Muscle of leg (tissue), 16 donors: ENCODE measurements at places on chromosomes 7 and 10. TPM values are rescaled to one million over a fixed set of nuclear protein-coding genes. Genes with fewer than 3 reads are reported as not detected.

The NUTM2D gene
- total RNA-seq = 5.7 TPM

DNA sequence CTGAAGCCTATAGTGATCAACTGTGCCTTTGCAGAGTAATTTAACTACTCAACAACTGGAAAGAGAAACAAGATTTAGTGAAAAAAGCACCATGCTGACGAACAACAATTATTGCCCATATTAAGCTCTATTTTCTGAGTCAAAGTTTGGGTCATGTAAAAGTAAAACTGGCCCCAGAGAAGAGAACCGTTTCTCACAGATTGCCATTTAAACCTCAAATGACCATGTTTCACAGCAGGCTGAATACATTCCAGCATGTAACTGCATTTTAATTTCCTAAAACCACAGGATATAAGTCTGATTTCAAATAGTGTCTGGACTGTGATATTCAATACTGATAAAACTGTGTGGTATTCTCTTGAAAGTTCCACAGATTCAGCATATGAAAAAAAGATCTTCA, 140.7 kb downstream of the ATE1 start:
- DNase-seq = no peak

- DNase-seq = peak; percentile 42
Measured at GRCh38 chr10:106795619-106796018, 368.9 kb downstream of the SORCS1 start.

GRCh38 chr10:111175787-111176186, 99.0 kb downstream of the ADRA2A start:
- peak; percentile 60 for DNase-seq

The ZSWIM8 gene
- total RNA-seq = 40.7 TPM
